Neural progenitor cell (in vitro differentiated cells): ENCODE measurements at places on chromosomes 7 and 10. TPM values are rescaled to one million over a fixed set of nuclear protein-coding genes. Genes with fewer than 3 reads are reported as not detected.

Gene RSPH10B2
- total RNA-seq = 0.93 TPM in 1 of 2 replicates, not detected in the other

Gene SLC26A5
- not detected in 2 replicates for total RNA-seq

Gene RPEL1
- not detected in 2 replicates for total RNA-seq

Gene GRB10
- 33.9 and 53.9 TPM in 2 replicates for total RNA-seq

Gene PDLIM1
- 4.6 and 7.9 TPM in 2 replicates for total RNA-seq

Gene BZW2
- total RNA-seq = 100 and 126 TPM in 2 replicates

Gene FZD1
- total RNA-seq = 5.1 and 10.9 TPM in 2 replicates

Gene CFTR
- total RNA-seq = 0.06 and 0.15 TPM in 2 replicates

Gene CYP26C1
- 0.04 and 0.22 TPM in 2 replicates for total RNA-seq

Gene GSTK1
- total RNA-seq = 45.3 and 61.6 TPM in 2 replicates

Gene MORN4
- 23.8 and 29.3 TPM in 2 replicates for total RNA-seq

Gene CRYGN
- total RNA-seq = 1.1 TPM in 1 of 2 replicates, not detected in the other

Gene OR13A1
- total RNA-seq = 0.93 and 1.5 TPM in 2 replicates

Gene PPP1R3C
- 6.4 and 6.6 TPM in 2 replicates for total RNA-seq

Gene NXPH1
- 0.71 TPM in 1 of 2 replicates, not detected in the other for total RNA-seq

- no peak for DNase-seq
Measured at GRCh38 chr7:89027781-89028180, 232.2 kb upstream of the TEX47 start.

DNA sequence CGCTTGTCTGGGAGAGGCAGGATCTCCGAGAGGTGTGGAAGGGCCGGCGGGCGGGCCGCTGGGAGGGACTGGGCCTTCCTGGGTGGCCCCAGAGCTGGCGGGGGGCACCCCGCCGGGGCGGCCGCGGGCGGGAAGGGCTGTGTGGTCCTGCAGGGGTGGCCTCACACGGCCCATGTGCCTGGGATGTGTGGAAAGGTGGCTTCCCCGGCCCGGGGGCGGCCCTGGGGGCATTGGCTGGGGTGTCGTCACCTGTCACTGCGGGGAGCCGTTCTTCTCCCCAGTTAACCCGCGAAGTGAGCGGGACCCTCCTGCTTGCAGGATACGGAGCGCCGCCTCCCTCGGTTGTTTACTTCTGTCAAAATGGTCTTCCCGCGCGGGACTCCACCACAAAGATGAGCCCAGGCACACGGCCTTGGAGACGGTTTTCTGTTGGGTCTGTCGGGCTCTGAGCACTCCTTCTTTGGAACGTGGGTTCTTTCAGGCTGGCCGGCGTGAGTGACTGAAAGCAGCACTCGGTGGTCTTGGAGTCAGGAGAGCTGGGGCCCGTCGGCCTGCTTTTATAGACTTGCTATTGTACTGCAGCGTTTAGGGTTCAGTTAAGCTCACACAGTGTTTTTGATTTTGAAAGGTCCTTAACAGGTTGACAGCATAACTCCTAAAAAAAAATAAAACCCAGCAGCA lies 700 bp downstream of the SMC3 start:
- DNase-seq = peak; percentile 80

DNA sequence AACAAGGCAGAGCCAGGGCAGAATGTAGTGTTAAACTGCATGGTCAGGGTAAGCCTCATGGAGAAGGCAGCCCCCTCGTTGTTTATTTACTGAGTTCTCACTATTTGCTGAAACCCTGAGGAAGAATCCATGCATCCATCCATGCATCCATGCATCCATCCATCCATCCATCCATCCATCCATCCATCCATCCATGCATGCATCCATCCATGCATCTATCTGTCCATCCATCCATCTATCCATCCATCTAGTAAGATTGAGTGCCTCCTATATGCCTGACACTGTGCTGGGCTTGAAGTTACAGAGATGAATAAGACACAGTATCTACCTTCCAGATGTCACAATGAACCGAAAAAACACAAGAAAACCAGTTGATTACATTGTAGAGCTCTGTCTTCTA lies 201.4 kb upstream of the AGK start:
- DNase-seq = no peak

DNA sequence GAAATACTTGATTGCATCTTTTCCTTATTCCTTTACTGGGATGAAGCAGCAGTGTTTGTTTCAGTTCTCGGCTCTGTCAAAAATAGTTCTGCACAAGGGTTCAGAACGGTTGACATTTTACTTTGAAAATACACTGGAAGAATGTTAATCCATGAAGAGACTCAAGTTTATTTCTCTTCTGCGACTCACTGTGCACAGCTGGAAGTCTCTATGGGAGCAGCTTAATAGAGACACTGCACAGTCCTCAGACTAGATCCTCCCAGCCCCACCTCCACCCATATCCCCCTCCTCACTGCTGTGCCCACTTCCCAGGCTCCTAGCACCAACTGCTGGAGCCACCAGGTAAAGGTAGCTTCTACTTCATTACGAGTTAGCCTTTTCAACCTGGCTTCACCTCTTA lies 517.8 kb downstream of the GRID1 start:
- peak; percentile 12 for DNase-seq

DNA sequence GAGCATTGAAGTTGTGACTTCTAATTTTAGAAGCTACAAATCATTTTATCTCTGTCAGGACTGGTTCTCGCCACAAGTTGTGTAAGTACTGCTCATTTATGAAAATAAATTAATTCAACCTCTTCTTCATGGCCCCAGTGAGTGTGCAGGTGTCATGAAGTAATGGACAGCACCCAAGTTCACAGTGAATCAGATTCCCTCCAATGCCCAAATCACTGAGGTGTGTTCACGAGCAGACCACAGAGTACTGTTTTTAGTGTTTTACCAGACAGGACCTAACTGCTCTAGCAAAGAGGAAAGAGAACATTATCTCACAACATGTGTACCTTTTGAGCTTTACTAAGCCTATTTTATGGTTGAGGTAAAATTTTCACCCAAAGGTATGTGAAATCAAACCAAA lies 980.0 kb downstream of the CNTNAP2 start:
- DNase-seq = no peak

GRCh38 chr10:31146491-31147209 lies 115.0 kb upstream of the ZNF438 start:
- DNase-seq = no peak

- DNase-seq = no peak
Measured at GRCh38 chr7:69668339-69668870, 70.1 kb downstream of the AUTS2 start.

GRCh38 chr7:69435711-69436110 lies 162.6 kb upstream of the AUTS2 start:
- no peak for DNase-seq

DNA sequence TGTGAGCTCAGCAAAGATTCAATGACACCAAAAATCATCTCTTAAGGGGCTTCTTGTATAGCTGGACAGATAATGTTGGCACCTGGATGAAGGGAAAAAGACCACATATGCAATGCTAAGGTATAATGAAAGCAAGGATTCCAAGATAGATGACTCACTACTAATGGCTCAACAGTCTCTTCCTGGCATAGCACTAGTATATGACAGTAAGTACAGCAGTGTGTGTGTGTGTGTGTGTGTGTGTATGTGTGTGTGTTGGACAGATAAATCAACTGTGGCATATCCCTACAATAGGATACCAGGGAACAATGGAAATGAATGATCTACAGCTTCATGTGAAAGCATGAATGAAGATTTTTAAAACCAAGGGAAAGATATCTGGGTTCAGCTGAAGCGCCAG lies 257.1 kb downstream of the SFMBT2 start:
- no peak for DNase-seq

- DNase-seq = no peak
Measured at GRCh38 chr7:39210362-39210761, 232.7 kb downstream of the POU6F2 start.

DNA sequence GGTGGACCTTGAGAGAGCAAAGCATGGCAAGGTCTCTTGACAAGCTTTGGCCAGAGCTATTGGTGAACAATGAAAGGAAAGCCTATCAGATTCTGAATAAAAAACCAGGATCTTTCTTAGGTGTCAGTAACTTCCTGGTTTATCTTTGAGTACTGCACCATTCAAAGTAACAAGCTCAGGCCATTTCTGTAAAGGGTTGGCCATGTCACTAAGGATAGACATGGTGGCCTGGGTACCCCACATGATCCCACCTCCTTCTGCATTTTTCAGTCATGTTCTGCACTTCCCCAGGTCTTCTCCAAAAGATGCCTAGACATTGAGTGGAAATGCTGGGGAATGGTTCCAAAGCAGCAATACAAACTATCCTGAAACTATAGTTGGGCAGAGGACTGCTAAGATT lies 242.0 kb downstream of the ARHGAP12 start:
- DNase-seq = no peak

DNA sequence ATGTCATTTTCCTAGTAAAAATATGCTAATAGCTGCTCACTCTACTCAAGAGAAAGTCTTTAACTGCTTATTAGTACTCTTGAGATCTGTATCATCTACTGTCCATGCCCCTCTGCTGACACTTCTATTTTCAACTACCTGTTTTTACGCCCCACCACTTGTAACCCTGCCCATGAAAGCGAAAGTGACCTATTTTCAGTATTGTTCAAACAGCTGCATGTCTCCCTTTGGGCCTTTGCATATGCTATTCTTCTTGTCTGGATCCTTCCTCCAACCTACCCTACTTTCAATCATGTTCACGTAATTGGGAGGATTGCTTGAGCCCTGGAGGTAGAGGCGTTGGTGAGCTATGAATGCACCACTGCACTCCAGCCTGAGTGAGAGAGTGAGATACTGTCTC lies 1481.3 kb downstream of the GATA3 start:
- no peak for DNase-seq

GRCh38 chr7:6530626-6531491 lies 20.4 kb downstream of the GRID2IP start:
- DNase-seq = peak; percentile 79

- peak; percentile 64 for DNase-seq
Measured at GRCh38 chr7:107966711-107967110, 36.2 kb downstream of the LAMB1 start.

DNA sequence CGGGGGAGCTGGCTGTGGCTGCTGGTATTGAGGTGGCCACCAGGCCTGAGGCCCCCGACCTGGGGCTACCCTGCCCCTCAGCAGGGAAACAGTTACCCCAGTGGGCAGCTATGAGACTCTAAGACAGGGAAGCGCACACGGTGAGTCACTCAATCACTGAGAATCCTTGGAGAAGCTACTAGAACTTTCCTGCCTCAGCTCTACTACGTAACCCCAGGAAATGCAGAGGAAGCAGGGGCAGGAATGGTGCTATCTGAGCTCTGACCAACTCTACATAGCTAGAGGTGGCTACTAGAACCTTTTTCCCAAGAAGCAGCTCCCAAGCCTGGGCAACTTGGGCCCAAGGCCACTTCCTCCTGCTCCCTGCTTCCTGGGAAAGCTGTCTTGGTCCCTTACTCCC lies 11.8 kb downstream of the DNAJB12 start:
- DNase-seq = no peak

- no peak for DNase-seq
Measured at GRCh38 chr7:16606704-16607103, 38.9 kb downstream of the ANKMY2 start.

DNA sequence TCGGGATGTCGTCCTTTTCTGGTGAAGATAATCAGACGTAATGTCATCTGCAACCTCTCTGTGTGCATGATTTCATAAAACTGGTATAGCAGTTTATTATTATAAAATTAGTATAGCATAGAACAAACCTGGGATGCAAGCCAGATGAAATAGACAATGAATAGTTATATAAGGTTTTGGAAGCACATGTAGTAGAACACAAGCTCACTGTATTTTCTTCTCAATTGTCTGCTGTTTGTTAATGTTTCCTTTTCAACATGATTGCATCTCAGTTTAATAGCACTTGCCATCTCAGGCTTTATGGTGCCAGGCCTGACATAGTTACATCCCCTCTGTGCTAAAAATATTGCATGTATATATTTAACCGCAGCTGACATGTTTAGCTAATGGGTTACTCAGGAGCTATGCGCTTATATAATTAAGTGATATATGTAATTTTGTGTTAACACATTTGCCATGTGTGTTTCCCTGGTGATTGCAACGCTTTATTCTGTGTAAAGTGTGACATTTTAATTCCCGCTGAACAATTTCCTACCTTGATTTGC lies 132.7 kb downstream of the ARID5B start:
- no peak for DNase-seq

DNA sequence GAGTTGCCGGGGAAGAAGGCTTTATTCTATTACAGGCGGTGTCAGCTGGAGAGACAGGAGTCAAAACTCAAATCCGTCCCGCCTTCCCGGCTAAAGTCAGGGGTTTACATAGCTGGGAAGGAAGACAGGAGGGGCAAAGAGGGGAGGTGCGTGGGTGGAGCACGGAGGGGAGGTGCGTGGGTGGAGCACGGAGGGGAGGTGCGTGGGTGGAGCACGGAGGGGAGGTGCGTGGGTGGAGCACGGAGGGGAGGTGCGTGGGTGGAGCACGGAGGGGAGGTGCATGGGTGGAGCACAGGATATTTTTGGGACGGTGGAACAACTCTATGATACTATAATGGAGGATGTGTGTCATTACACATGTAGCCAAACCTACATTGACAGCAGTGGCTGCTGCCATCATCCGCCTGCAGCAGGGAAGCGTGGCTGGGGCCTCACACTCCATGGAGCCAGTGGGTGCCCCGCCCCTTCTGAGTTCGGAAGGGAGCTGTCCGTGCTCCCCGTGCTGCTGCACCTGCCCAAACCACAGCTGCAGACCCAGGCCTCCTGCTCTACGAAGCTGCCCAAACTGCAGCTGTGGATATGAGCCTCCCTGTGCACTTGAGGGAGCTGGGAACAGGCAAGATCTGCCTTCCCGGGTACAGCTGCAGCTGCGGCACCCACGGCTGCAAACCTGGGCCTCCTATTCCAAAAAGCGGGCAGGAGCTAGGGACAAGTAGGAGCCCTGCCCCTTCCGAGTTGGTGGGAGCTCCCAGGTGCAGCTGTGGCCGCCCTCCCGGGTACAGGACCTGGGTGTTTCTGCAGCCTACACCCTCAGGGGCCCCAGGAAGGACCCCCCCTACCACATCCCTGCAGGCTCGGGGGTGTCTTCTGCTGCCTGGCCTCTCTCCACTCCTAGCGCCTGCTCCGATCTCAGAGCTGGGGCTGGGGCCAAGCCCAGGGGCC lies 119.4 kb downstream of the DYNC2I1 start:
- peak; percentile 63 for DNase-seq

GRCh38 chr7:139078911-139079310 lies 30.6 kb downstream of the ZC3HAV1 start:
- no peak for DNase-seq

- no peak for DNase-seq
Measured at GRCh38 chr10:17644485-17644943, 563 bp downstream of the STAM start.

DNA sequence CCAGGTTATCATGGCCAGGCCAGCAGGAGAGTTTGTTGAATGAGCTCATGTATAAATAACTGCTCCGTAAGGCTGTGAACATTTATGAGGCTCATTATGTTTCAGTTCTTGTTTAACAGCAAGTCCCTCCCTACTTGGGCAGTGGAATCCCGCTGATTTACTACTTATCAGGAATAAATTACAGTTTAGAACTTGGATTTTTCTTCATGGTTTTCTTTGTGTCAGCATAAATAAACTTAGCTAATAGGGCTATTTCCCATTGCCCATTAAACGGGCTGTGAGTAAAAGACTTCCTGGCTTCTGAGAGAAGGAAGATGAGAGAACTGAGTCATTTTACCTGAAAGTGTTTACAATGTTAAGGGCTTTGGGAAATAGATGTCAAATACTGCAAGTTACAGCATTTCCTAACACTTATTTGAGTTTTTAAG lies 701.6 kb upstream of the ANKRD30A start:
- DNase-seq = no peak

- no peak for DNase-seq
Measured at GRCh38 chr10:63467841-63468240, 2.1 kb upstream of the JMJD1C start.
